Activated CD4-positive, alpha-beta T cell treated with anti-CD3 and anti-CD28 coated beads, Interleukin-2, amount 50 U/mL, for 1 hour (primary cell): ENCODE measurements at places on chromosomes 5 and 9.

DNA sequence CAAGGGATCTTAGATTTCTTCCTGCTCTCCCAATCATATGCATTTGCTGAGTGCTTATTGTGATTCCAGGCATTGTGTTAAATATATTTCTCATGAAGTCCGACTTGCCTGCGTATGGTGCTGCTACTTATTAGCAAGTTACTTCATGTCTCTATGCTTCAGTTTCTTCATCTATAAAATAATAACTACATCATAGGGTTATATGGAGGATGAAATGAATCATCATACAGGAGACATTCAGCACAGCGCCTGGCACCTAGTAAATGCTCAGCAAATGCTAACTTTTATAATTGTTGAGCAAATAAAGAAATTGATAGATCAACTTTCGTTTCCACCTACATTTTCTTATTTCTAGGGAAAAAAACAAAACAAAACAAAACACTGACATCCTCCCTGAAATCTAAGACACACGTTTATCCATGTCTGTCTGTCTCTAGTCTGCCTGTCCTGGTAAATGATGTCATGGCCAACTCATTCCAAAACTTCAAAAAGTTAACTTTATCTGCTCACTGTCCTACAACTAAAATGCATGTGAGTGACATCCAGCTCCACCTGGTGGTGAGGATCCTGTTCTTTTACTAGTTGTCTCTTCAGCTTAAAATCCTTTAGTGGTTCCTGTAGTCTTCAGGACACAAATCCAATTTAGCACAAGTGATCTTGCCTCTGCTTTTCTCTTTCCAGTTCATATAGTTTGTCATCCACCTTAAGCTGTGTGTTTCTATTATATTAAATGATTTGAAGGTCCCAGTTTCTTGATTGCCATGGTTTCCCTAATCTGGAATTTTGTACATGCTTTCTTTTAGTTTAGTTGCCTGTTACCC lies 27.7 kb downstream of the PPP3R2 start:
- peak; percentile 34 for DNase-seq

GRCh38 chr5:115313052-115313451 lies 16.6 kb upstream of the CCDC112 start:
- no peak for DNase-seq

DNA sequence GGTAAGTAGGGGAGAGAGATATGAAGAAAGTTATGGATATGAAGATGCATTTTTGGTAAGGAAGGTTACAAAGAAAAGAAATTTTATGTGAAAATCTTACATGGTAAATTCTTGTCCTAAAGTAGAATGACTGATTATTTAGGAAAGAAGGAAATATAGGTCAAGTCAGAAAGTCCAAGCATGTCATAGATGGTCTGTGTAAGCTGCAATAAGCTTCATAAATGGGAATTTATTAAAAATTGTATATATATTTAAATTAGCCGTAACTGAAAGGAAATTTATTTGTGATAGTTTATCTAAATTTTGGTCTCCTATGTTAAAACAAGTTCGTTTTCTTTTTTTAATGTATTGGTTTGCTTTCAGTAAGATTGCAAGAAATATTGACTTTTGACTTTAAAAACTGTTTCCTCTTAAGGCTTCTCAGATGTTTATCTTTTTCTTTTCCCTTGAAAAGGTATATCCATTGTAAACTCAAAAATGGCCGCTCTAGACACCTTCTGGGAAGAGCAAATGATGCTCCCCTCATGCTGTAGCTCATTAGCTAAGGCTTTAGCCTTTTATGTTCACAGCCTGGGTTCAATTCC lies 46.8 kb upstream of the HAPLN1 start:
- DNase-seq, result no peak

- no peak for DNase-seq
These were observed 153.3 kb downstream of the YIPF5 start for GRCh38 chr5:144017119-144017518.

- no peak for DNase-seq
These were observed 1.1 kb upstream of the LCNL1 start for GRCh38 chr9:136981588-136982231.

- no peak for DNase-seq
These were observed 159.8 kb downstream of the SLF1 start for GRCh38 chr5:94778299-94778698.

GRCh38 chr9:98830554-98830953 lies 23.1 kb downstream of the GALNT12 start:
- DNase-seq, result no peak

DNA sequence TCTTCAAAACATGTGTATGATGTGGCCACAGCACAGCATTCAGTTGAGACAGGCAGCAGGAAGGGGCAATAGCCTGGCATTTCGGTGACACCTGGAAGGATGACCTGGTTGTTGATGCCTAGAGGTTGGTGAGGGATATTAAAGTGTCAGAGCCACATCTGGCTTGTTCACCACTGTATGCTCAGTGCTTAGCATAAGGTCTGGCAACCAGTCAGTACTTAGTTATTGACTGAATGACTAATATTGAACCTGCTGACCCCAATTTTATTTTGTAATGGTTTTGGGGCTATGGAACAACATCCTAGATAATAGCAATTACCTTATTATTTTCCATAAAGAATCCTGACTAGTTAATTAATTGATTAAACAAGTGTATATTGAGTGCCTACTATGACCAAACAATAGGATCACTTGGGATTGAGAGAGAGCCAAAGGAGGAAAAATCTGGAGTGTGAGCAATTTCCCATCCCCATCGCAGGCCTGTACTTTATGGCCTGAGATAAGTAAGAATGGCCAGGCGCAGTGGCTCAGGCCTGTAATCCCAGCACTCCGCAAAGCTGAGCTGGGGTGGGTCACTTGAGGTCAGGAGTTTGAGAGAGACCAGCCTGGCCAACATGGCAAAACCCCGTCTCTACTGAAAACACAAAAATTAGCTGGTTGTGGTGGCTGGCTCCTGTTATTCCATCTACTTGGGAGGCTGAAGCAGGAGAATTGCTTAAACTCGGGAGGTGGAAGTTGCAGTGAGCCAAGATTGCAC lies 85.4 kb upstream of the PLPP1 start:
- no peak for DNase-seq

- no peak for DNase-seq
These were observed 153.6 kb upstream of the CD180 start for GRCh38 chr5:67350185-67350584.

- no peak for DNase-seq
These were observed 23.8 kb upstream of the TDRD7 start for GRCh38 chr9:97387936-97388684.

- no peak for DNase-seq
These were observed 202.7 kb upstream of the NR3C1 start for GRCh38 chr5:143606043-143606752.

DNA sequence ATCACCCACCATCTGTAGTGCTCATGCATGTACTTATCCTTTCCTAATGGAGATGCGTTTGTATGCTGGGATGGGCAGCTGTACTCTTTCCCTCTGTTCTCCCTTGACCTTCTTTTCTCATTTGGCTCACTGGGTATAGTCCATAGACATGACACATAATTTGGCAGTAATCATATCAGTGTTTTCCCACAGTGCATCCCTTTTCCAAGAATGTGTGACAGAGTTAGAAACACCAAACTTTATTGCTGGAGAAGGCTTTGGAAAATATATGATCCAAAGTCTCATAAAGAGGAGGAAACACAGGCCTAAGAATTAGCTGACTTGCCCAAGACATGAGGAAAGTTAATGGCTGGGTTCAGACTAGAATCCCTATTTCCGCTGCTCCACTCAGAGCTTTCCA lies 1233.4 kb upstream of the DMAC1 start:
- no peak for DNase-seq

- DNase-seq, result no peak
These were observed 150.7 kb downstream of the DMRT2 start for GRCh38 chr9:1200847-1201251.

DNA sequence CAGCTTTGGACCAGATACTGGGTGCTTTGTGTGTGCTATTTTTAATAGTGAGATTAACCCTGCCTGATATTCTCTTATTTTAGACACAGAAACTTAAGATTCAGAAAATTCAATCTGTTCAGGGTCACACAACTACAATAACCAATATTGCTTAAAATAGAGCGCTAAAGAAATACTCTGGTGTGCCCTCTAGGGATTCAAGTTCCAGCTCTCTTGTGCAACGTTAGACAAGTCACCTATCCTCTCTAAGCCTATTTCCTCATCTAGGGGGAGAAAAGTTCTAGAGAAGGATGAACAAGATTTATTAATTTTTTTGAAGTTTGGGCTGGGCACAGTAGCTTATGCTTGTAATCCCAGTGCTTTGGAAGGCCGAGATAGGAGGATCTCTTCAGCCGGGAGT lies 2.1 kb upstream of the SCAI start:
- no peak for DNase-seq

- no peak for DNase-seq
These were observed 356.5 kb downstream of the PRELID2 start for GRCh38 chr5:145478651-145479050.

DNA sequence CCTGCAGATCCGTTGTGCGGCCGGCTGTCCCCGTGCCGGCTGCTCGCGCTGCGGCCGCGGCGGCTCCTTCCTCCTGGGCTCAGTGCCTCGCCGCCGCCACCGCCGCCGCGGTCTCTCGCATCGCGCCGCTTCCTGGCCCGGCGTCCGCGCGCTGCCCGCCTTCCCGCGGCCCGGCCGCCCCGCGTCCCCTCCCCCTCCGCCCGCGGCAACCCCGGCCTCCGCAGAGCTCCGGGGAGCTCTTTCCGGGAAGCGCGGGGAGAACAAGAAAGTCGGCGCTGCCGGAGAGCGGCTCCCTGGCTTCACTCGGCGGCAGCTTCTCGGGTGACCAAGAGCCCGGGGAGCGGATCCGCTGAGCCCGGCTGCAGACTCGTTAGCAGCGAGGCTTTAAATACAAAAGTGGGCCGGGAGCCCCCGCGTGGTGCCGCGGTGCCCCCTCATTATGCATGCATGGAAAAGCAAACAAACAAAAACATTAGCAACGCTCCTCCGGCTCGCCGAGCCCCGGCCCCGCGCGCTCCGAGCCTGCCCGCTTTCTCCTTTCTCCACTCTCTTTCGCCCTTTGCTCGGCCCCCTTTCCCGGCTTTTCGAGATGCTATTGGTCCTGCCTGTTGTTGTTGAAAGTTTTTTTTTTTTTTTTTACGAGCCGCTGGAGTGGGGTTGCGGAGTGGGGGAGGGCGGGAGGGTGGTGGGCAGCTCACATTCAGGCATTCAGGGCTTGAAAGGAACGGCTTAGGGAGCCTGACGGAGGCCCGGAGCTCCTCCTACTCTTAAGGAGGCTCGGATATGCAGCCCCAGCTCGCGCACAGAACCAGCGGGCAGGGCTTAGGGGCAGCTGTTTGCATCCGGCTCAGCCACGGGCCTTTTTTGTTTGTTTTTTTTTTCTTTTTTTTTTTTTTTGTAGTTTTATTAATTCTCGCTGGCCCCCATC lies at the start of gene GAS1:
Gene GAS1, minus strand, starts transcription at position 361 of the 928 bp plus-strand sequence. CDS start 727 bp downstream, outside the sequence.
- peak; percentile 55 for DNase-seq

DNA sequence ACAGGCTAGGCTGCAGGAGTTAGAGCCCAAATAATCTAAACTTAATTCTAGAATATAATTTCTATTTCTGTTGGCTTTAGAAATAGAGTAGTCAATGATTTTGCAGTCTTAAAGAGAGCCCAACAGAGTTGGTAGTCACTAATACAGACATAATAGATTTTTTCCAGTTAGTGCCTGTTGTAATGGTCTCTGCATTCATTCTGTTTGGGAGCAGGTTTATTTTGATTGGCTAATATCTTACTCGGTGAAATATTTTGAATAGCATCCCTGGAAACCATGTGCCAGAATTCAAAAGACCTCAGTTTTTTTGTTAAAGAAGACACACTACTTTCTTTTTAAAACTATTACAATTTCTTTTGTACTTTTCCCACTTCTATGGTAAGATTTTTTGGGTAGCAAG lies 107.2 kb downstream of the RASGRF2 start:
- no peak for DNase-seq

DNA sequence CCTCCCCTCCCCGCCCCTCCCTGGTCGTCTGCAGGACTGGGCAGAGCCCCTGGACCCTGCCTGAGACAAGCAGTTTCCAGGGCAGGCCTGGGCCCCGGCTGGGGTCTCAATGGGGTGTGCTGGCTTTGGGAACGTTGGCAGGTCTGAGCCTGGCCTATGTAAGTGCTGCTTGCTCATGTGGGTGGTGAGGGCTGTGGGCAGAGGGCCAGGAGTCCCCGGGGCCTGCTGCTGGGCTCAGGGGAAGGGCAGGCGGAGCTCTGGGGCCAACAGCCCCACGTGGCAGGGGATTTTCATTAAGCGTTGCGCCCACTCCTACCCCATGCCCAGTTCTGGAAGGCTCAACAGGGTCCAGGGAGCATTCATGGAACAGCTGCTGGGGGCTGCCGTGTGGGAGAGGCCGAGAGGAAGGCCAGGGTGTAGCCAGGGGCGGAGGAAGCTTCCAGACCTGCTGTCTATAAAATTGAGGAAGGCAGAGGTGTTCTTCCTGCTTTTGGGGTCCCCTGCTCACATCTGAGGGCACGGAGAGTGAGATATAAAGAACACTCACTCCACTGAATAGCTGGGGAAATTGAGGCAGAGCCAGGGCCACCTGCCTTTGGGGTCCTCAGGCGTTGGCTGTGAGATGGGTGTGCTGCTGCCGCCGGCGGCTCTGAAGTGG lies 32.5 kb downstream of the RXRA start:
- DNase-seq, result no peak

DNA sequence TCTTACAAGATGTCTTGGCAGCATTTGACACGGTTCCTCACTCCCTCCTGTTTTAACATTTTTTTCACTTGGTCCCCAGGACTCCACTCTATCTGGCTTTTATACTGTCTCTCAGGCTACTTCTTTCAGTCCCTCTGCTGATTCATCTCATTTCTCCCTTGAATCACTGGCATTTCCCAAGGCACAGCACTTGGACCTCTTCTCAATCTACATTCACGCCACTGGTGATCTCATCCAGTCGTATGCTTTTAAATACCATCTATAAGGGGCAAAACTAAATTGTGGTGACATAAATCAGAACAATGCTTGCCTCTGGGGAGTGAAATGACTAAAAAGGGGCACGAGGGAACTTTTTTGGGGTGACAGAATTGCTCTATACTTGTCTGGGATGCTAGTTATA lies 47.1 kb downstream of the MAPKAP1 start:
- DNase-seq, result no peak

DNA sequence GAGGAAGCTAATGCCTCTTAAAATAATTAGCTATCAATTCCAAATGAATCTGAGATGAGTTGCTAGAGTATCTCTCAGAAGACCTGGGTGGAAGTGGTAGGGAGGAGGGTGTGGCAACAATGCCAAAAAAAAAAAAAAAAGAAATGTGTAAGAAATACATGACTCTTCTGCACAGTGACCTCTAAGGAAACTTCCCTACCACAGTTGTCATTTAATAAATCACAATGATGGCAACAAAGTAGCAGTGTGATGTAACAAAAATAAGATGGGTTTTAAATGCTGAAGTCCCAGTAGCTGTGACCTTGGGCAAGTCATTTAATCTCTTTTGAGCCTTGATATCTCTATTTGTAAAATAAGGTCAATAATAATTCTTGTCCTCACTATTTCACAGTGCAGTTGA lies 7.2 kb downstream of the FOXD1 start:
- no peak for DNase-seq

GRCh38 chr9:110952540-110952859 lies 85.8 kb downstream of the LPAR1 start:
- no peak for DNase-seq
